ENCODE measurements at places on chromosomes 1 and 21.

- DNase-seq: no peak
These were observed 19.0 kb downstream of the FBXO28 start for GRCh38 chr1:224132901-224133300.

- no peak for DNase-seq
These were observed 14.2 kb downstream of the SEMA4A start for GRCh38 chr1:156167536-156167935.

DNA sequence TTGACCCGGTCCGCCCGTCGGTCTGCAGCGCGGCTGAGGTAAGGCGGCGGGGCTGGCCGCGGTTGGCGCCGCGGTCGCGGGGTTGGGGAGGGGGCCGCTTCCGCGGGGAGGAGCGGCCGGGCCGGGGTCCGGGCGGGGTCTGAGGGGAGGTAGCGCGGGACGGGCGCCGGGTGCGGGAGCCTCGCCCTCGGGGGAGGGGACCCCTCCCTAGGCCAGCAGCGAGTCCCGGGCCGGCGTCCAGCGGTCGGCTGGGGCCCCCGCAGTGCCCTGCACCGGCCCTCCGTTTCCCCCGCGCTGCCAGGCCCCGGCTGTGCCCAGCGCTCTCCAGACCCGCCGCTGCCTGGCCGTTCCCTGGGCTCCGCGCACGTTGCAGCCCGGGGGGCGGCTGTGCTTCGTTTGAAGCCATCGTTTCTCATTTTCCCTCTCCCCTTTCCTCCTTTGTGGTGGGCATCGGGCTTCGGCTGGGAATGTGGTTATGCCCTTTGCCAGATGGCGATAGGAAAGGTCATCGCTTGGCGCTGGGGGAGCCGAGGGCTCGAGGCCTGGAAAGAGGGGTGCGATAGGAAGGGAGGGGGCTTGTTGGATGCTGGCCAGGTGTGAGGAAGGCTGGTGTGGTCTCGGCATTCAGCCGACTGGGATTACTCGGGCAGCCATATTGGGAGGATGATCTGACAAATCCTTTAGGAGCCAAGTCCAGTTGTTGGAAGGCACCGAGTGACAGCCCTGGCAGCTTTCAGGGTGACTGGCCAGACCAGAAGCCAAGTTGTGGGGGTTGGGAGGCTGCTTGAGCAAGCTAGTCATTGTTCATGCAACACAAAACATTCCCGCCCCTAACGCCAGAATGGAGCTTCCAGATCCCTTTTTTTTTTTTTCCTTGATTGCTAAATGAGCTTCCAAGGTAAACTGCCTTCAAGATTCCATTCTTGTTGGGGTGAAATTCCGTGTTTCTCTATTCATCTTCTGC lies 753 bp downstream of the KIF1B start:
- peak; percentile 82 for DNase-seq

GRCh38 chr1:229208481-229208880 lies 62.4 kb upstream of the RAB4A start:
- DNase-seq: no peak

- peak; percentile 94 for DNase-seq
These were observed at the start of the genes NIT1 and PFDN2 for GRCh38 chr1:161117759-161118581. NIT1 (plus strand) TSS chr1:161118105; CDS start chr1:161118177, 72 bp downstream. PFDN2 (minus strand) TSS chr1:161118037; CDS start chr1:161118026, 11 bp downstream.

DNA sequence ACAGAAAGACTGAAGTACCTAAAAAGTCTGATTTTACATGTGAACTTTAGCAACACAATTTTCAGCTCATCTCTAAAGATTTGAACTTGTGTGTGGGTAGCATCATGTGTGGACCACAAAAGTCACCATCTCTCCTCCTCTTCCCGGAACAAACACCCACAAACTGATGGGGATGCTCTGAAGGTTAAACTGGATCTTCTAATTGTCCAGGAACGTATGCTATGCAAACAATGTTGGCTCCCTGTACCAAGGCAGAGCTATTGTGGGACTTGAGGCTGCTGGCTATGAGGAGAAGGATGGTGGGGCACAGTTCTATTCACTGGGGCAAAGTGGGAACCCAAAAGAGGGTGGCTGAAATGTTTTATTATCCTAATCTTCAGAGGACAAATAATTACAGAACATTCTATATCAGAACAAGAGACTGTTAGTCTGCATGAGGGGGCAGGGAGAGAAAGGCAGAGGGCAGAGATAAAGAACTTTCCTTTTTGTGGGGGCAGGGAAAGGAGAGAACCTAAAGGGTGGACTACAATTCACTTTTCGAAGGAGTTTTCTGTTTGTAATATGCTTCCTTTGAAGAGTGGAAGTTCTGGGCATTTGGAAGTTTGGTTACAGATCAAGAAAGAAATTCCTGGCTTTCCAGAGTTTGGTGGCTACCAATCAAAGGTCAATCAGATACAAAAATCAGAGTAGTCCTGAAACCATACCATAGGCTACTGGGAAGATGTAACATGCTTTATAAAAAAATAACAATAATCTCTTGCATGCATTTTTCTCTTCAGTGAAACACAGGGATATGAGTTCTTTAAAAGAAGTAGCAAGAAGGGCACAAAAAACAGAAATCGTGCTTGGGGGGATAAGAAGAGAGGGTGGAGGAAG lies 62.9 kb downstream of the GADD45A start:
- DNase-seq: no peak

- DNase-seq: no peak
These were observed 496.2 kb downstream of the LTN1 start for GRCh38 chr21:28496517-28496916.

DNA sequence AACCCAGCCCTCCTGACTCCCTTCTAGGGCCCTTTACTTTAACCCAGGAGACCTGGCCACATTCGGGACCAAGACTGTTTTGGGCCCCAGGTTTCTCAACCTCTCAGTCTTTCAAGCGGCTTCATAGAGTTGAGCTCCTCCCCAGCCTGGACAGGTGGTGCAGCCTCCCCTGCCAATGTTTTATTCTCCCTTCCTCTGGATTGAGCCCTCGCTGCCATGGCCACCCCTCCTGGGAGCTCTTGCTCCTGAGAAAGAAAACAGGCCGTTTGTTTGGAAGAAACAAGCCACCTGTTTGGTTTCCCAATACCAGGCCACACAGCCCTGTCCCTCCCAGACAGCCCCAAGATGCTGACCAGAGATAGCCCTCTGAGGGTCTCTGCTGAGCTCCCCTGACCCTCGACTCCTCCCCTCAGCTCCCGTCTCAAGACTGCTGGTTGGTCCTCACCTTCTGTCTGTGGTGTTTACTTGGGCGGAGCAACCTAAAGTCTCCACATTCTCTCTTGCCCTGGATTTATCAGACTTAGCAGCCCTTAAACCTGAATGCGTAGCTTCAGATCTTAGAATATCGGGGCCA lies 3.3 kb downstream of the TMEM51 start:
- peak; percentile 37 for DNase-seq

GRCh38 chr1:151841141-151841540 lies 1.5 kb upstream of the C2CD4D start:
- no peak for DNase-seq

- no peak for DNase-seq
These were observed 8.4 kb downstream of the MYBPH start for GRCh38 chr1:203167026-203167912.

GRCh38 chr1:3787349-3787715 lies 9.0 kb downstream of the LRRC47 start:
- no peak for DNase-seq

- no peak for DNase-seq
These were observed 20.1 kb downstream of the ERI3 start for GRCh38 chr1:44334968-44335367.

DNA sequence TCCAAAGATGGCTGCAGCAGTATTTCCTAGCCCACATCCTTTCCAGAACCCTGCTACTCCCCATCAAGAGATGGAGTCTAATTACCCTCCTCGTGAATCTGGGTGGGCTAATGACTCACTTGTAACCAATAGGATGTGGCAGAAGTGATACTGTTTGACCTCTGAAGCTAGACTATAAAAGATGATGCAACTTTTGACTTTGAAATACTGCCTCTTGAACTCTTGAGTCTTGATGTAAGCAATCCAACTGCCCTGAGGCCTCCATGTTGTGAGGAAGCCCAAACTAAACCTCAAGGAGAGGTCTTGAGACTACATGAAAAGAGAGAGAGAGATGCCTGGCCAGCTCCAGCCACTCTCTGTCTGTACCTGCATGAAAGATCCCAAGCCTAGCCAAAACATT lies 29.5 kb downstream of the LMO4 start:
- no peak for DNase-seq

GRCh38 chr1:227437495-227438008 lies 119.3 kb upstream of the CDC42BPA start:
- peak; percentile 40 for DNase-seq

GRCh38 chr1:91545506-91546300 lies 45.1 kb downstream of the CDC7 start:
- no peak for DNase-seq

DNA sequence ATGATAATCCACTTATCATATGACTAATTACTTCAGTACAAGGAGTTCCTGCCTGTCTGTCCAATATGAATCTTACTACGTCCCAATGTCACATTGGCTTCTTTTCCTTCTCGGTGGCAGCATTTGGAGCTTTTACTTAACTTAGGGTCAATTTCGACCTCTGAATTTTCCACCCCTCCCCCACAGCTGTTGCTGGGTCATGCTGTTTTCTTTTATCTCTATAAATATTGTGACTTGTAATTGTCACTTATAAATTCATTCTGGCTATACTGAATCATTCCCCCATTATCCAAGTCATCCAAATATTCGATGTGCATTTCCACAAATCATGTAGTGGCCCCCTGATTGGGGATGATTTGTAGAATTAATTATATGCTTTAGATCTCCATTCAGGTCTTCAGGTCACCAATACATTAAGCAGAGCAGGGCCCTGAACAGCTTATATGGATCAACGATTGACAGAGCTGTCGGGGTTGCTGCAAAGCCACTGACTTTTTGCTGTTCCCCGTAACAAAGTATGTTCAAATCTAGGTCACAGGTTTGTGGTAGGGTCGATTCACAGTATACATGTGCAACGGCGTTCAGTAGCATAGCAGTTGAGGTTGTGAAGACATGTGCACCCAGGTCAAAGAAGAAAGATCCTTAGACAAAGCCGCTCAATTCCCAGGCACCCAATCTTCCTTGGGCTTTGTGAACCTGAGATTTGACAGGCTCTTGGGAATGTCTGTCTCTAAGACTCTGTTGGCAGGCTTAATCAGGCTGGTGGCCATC lies 18.3 kb upstream of the RNU1-4 start:
- peak; percentile 1 for DNase-seq

DNA sequence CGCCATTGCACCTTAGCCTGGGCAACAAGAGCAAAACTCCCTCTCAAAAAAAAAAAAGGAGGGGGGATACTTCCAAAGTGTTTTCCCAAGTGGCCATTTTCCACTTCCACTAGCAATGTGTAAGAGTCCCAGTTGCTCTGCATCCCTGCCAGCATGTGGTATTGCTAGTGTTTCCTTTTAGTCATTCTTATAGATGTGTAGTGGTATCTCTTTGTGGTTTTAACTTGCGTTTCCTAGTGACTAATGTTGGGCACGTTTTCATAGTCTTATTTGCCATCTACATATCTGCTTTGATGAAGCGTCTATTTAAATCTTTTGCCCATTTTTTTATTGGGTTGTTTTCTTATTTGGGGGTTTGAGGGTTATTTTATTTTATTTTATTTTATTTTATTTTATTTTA lies 31.1 kb downstream of the INAVA start:
- DNase-seq: no peak

GRCh38 chr1:205530116-205530515 lies 25.6 kb downstream of the CDK18 start:
- DNase-seq: no peak

DNA sequence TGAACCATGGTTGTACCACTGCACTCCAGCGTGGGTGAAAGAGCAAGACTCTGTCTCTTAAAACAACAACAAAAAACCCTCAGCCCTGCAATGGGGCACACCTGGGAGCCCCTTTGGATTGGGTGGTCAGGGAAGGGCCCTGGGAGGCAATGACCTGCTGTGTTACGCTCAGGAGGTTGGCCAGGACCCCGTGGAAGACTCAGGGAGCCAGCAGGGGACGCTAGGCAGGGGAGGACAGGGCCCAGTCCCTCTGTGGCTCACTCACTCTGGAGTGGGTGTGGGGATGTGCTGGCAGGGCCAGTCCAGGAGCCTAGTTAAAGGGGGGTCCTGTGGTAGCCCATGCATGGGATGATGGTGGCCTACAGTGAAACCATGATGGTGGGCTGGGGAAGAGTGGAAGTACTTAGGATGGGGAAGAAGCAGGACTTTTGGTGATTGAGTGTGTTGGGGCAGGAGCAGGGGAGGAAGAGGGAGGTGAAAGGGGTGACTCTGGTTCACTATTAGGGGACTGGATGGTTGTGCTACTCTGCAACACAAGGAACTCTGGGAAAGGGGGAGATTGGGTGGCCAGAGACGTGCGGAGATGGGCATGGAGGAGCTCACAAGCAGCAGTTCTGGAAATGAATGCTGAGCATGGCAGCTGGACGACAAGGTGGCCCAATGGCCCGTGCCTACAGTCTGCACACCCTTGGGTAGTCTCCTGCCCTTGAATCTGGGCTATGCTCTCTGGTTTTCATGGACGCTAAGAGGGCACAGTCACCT lies 56.3 kb upstream of the FAM20B start:
- no peak for DNase-seq

DNA sequence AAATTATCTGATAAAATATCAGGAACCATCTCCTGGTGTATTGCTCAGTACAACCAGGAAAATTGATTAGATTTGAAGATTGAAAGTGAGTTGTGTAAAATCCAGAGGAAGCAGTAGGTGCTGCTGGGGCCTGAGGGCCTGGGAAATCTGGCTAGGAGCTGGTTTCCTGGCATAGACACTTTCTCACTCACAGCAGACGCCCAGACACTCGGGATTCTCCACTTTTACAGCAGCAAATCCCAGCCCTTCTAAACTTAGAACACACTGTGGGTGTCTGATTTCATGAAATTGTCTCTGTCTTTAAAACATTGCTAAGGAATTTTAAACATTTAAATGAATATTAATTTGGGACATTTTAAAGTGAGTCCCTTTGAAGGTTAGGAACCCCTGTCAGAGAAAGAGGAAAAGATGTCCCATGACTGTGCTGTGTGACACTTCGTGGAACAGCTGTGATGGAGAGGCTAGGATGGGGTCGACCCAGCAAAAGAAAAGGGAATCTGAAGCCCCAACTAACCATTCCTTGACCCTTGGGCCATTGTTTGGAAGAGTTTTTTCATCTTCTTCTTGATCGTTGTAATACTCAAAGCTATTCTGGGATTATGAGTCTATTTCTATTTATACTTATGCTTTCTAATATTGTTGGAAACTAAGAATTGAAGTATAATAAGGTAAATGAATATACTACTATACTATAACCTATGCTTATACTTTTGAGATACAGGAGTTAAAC lies 49.0 kb upstream of the VAMP3 start:
- no peak for DNase-seq

DNA sequence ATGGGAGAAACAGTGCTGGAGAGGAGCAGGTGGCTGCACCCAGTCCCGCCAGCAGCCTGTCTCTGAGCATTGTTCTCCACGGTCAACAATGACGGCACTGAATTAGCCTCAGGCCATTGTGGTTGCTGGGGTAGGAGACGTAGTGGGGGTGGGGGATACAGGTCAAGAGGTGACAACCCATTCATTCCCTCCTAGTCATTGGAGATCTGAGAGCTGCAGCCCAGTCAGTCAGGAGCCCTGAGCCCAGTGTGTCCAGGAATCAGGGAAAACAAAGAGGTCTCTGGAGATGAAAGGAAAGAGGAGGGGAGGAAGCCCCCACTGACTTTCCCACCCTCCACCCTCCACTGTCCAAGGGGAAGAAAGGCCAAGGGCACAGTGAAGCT lies 15.3 kb downstream of the SMIM12 start:
- peak; percentile 70 for DNase-seq

GRCh38 chr1:205054013-205054412 lies 11.0 kb downstream of the CNTN2 start:
- DNase-seq: peak; percentile 50

Data from neural progenitor cell (in vitro differentiated cells).